ENCODE measurements at places on chromosomes 7 and 10. TPM values are rescaled to one million over a fixed set of nuclear protein-coding genes. Genes with fewer than 3 reads are reported as not detected.

The TRPV6 gene
- total RNA-seq = not detected

GRCh38 chr7:30543813-30544525, 39.3 kb upstream of the GGCT start:
- no peak for DNase-seq

DNA sequence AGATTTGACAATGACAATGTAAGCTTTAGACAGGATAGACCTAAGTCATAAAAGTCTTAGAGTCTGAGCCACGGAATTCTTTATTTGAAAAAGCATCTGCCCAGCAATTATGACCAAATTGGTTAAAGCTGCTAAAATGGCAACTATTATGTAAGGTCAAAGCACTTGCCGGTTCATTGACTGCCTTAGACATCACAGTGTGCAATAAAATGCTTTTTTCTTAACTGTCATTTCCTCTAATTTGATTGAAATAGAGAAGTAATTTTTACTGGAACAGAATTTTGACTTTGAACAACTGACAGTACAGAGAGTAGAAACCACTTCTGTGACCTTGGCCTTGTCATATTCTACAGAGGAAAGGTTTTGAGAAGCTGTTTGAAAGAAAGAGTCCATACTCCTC, 142.9 kb downstream of the THSD7A start:
- no peak for DNase-seq

The DOCK4 gene
- 155 TPM for total RNA-seq

DNA sequence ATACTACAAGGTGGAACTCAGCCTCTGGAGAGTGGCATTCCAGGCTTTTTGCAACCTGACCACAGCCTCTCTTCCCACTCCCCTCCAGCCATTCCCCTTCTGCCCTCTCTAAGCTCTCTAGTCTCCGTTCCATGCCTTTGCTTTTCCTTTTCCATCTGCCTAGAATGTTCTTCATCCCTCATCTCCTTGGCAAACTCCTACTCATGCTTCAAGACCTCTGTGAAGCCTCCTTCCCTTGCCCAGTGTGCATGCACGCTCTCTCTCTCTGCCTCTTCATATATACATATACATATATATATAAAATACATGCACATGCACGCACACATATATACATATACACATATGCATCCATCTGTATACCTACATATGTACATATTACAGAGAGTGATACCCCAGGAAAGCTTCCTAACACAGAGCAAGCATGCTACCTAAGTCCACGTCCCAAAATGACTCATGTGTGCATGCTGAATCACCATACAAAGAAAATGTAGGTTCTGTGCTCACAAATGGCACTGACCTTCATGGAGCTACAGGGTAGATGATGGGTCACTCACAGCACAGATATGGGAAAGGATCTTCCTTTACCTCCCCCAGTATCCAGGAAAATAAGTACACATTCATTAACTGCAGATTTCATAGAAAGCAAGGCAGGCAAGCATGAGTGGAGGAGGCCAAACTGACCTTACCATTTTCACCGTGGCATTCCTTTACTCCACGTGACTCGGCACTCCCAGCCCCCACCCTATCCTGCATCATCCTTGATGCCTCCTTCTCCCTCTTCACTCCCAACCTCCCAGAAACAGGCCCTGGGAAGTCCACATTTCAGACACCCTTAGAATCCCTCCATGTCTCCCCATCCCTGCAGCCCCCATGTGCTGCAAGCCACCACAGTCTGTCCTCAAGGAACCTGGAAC, 238.4 kb upstream of the ZMIZ1 start:
- DNase-seq = no peak

The ASIC3 gene
- not detected for total RNA-seq

All from dermis blood vessel endothelial cell (primary cell).